ENCODE measurements at places on chromosomes 7 and 10.

GRCh38 chr10:59072038-59072437 is 104.4 kb upstream of the PHYHIPL start:
- no peak for DNase-seq

GRCh38 chr10:100554902-100555301 is 19.2 kb downstream of the HIF1AN start:
- no peak for DNase-seq

- DNase-seq, result no peak
Measured at GRCh38 chr7:116957874-116958273, 4.6 kb downstream of the ST7 start.

GRCh38 chr7:24478137-24478655 is 95.1 kb upstream of the PALS2 start:
- no peak for DNase-seq

- DNase-seq, result no peak
Measured at GRCh38 chr10:69434926-69435325, 16.3 kb upstream of the TSPAN15 start.

GRCh38 chr10:71970331-71970730 is 6.1 kb downstream of the CHST3 start:
- peak; percentile 10 for DNase-seq

- no peak for DNase-seq
Measured at GRCh38 chr10:94046098-94046497, 52.4 kb downstream of the PLCE1 start.

DNA sequence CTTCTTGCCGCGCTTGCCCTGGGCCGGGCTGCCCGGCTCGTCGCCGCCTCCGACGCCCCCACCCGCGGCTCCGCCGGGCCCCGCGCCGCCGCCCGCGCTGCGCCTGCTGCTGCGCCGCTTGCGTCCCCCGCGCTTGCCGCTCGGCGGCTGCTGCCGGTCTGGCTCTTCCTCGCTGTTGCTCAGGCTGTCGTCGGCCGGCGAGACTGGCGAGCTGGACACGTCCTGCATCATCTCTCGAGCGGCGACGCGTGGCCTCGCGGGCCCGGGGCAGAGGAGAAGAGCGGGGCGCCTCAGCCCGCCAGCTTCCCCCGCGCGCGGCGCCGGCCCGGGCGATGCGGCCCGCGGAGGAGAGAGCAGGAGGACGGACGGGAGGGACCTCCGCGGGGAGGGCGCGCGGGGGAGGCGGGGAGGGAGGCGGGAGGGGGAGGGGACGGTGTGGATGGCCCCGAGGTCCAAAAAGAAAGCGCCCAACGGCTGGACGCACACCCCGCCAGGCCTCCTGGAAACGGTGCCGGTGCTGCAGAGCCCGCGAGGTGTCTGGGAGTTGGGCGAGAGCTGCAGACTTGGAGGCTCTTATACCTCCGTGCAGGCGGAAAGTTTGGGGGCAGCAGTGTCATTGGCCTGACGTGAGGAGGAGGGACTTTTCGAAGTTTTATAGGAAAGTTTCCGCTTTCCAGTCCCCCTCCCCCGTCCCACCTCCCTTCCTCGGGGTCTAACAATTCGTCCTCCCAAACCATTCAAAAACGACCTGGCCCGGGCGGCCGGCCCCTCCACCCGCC is at the start of gene TWIST1:
Gene TWIST1 (minus strand): TSS at position 546 of the 779 bp plus-strand sequence. CDS start 315 bp downstream, at position 231.
- DNase-seq, result peak; percentile 9

- DNase-seq, result no peak
Measured at GRCh38 chr7:78675511-78675910, 778.0 kb downstream of the MAGI2 start.

DNA sequence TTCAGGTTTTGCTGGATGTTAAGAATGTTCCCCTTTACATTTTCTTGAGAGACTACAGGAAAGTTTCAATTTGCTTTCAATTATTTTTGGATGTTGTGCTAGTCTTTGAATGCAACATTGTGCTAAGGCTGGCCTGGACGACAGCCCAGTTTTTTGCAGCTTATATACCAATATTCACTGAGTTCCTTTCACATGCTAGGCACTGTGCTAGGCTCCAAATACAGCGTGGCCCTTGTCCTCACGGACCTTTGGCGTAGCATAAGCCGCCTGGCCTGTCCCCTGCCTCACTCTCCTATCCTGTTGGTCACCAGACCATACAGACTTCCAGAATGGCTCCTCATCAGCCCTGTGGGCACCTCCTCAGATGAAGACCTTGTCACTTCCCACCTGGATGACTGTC is 19.5 kb upstream of the HSPA12A start:
- DNase-seq, result no peak

DNA sequence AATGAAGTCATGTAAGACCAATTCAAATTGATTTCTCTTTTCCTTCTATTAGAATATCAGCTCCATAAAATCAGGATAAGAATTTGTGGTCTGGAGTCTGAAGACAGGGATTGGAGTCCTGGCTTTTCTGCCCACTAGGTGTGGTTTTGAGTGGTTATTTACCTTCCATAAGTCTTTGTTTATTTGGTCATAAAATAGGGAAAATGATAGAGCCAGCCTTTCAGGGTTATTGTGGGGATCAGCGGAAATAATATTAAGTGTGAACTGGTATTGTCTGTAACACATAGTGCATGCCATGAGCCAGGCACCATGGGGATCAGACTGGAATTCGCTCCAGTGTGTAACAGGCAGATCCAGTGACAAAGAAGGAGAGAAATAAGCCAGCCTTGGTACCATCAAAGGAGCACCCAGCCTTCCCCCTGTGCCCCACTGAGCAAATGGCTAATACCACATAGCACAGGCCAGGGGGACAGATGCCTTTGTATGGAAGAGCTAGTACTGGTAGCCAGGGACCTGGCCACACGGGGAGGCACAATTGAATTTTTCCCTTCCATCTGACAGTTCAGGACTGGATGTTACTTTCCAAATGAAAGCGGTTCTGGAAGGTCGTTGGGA is 509.7 kb upstream of the PODXL start:
- no peak for DNase-seq

- no peak for DNase-seq
Measured at GRCh38 chr10:69636626-69637605, 6.9 kb downstream of the FAM241B start.

GRCh38 chr7:157526913-157527634 is 190.3 kb downstream of the DNAJB6 start:
- DNase-seq, result no peak

- DNase-seq, result peak; percentile 11
Measured at GRCh38 chr7:28411876-28412662, at the start of gene CREB5. Gene CREB5 (plus strand): TSS chr7:28412518. CDS start chr7:28412915, 397 bp downstream.

DNA sequence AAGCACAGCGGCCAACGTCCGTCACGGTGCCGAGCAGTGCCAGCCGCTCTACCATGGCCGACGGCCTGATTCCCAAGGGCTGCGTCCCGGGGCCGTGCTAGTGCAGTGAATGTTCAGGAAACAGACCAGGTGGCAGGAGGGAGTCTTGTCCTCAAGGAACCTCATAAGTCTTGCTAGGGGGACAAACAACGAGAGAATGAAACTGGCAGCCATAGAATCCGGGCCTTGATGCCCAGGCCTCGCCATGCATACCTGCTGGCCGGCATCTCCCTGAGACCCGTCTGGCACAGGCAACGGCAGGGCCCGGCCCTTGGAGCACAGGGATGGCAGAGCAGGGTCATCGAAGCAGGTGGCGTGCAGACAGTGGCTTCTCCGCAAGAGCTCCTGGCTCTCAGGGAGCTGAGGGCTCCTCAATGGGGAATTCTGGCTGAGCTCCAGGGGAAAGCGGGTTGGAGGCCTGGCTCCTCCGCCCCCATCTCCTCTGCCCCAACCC is 58.8 kb downstream of the DIP2C start:
- DNase-seq, result no peak

- no peak for DNase-seq
Measured at GRCh38 chr10:16947069-16947468, 129.8 kb upstream of the RSU1 start.

GRCh38 chr7:108360058-108360800 is 96.0 kb downstream of the NRCAM start:
- no peak for DNase-seq

DNA sequence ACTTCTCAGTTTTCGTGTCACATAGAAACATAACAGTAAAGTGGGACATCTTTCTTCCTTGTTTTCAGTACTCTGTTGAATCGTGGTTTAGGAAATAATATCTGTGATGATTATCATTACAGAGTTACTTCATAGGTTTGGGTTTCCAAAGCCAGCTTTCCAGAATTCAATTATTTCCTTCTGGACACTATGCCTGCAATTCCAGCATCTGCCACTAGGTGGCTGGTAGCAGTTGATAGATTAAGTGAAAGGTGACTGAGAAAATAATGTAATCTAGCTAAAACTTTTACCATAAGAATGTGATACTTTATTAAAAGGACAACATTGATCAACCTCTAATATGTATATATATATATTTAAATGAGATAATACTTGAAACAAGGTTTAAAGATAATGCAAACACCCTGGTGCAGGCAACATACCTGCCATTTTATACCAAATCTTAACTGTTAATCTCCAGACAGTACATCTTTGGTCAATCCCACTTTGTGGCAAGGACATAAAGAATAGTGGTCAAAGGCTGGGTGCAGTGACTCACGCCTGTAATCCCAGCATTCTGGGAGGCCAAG is 102.6 kb downstream of the SH3PXD2A start:
- DNase-seq, result peak; percentile 62

DNA sequence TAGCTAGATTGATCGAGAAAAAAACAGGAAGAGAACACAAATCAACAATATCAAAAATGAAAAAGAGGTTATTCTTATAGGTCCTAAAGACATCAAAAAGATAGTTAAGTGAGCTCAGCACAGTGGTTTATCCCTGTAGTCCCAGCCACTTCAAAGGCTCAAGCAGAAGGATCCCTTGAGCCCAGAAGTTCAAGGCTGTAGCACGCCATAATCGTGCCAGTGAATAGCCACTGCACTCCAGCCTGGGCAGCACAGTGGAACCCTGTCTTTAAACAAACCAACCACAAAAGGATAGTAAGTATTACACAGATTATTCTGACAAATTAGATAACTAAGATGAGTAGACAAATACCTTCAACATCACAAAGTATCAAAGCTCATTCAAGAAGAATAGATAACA is 83.2 kb downstream of the HBP1 start:
- no peak for DNase-seq

GRCh38 chr7:110870926-110871325 is 220.0 kb upstream of the LRRN3 start:
- no peak for DNase-seq

Data from erythroblast (primary cell).